ENCODE measurements at places on chromosomes 5 and 9.

GRCh38 chr9:36748322-36748899 lies 175.7 kb downstream of the MELK start:
- DNase-seq = no peak

GRCh38 chr9:89304020-89304833 lies 6.8 kb upstream of the CKS2 start:
- DNase-seq = no peak

DNA sequence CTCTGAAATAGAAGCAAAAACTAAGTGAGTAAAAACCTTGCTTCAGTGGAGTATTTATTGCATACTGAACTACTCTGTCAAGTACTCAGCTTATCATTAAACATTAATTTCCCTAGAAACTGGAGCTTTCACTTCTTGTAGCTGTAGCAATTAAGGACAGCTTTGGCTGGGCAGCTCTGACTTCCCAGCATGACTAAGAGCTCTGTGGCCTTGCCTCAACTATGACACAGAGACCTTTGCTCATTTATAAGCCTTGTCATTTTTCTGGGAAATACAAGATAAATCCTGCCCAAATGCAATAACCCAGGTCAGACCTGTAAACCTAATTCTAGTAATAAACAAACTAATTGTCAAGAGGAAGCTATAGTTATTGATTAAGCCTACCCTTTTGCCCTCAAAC lies 65.4 kb upstream of the STK32A start:
- no peak for DNase-seq

DNA sequence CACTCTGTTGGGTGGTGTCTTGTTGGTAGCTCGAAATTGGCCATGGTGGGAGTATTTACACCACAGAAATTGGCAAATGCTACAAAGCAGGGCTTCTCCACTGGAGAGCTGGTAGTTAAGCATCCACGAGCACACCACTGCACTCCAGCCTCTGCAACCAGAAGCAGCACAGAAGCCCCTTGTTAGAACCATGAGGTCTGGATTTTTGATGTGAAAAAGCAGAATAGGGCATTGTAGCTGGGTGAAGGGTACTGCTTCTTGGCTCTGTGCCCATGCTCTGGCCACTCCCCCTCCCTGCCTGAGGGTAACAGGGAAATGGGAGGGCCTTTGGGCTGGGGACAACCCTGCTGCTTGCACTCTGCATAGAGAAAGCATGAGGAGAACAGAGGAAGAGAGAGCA lies 81.2 kb upstream of the UBTD2 start:
- DNase-seq = no peak

DNA sequence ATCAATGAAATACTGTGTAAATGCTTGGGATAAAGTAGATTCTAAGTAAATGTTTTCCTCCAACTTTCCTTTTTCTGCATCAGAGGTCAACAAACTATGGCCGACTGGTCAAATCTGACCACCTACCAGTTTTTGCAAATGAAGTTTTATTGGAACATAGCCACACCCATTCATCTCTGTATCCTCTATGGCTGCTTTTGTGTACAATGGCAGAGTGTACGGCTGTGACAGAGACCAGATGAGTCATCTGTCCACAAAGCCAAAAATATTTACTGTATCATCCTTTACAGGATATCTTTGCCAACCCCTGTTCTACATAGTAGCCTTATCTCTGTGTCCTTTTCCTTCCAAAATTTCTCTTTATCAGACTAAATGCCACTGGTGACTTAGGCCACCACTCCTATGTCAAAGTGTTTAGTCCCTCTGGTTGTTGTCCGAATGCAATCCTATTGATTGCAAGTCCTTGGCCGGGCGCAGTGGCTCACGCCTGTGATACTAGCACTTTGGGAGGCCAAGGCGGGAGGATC lies 218.4 kb upstream of the KLF4 start:
- DNase-seq = no peak

- no peak for DNase-seq
Observed at GRCh38 chr9:92561374-92562330, 25.9 kb upstream of the ECM2 start.

DNA sequence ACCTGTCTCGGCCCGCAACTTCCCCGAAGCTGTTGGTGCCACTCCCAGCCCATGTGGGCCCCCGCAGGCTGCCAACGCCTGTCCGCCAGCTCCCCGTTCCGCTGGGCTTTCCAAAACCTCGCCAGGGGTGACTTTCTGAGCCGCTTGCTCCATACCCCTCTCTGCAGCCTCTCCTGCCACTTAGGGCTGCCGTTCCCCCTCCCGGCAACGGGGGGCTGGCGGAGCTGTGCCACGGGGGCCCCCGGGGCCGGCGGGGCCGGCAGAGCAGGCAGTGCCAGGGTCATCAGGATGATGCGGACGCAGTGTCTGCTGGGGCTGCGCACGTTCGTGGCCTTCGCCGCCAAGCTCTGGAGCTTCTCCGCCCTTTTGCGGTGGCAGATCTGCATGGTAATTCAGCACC lies 40.8 kb downstream of the FCHO2 start:
- DNase-seq = no peak

DNA sequence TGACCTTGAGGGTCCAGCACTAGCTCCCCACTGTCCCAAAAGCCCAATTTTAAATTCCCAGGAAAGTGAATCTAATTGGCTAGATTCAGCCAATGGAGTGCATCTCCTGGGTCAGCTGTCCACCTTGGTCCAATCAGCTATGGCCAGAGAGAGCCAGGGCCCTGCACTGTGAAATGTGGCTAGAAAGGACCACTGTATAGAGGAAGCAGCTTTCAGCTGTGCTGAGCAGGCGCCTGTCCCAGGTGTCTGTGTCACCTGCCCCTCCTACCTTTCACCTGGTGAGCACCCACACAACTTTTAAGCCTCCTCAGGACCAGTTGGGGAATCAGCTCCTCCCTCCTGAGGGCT lies 186.2 kb downstream of the DRD1 start:
- no peak for DNase-seq

DNA sequence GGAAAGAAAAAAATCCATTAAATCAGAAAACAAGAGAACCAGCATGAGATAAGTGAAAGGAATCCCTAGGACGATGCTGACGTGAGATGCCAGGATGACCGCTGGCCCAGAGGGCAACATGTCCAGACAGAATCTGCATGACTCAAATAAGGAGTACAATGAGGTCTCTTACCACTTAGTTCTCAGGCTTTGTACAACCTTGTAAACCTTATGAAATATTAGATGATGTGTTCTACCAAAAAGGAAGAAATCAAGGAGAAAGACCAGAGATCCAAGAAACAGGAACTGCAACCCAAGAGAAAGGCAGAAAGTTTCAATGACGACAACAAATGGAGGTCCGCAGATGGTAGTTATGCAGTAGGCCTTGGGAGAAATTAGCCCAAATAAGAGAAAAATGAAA lies 2.8 kb upstream of the GPR150 start:
- DNase-seq = no peak

- DNase-seq = no peak
Observed at GRCh38 chr5:159058716-159059636, 40.7 kb downstream of the EBF1 start.

- no peak for DNase-seq
Observed at GRCh38 chr5:74738406-74738805, 28.5 kb downstream of the GFM2 start.

DNA sequence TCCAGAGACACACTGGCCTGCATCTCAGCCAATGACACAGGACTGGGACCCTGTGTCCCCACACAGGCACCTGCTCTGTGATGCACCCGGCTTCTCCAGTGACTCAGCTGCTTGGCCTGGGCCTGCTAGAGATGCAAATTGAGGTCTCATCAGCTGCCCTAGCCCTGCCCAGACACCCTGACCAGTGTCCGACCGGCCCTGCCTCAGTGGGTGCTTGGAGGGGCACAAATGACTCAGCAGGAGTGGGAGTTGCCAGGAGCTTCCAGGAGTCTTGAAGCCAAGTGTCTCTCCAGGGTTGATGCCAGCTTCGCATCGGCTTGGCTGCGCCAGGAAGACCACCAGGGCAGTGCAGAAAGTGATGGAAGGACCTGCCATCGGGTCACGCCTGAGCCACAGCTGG lies 148.2 kb downstream of the ICE1 start:
- no peak for DNase-seq

DNA sequence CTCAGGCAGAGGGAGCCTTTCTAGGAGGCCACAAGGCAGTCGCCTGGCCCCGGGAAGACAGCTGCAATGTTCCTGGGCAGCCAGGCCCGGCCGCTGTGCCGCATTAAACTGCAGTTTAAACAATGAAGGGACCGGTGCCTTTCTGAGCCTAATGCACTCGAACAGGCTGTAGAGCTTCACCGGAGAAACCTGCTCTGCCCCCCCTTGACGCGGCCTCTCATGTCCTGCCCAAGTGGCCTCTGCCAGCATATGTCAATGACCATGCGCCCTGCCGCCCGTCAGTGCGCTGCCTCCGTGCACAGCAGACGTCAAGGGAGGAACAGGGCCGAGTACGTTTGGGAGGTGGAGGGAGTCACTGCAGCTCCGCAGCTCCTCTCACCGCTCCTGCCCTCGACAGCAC lies 38.4 kb upstream of the BARHL1 start:
- no peak for DNase-seq

GRCh38 chr5:54772684-54773083 lies 212.7 kb downstream of the ESM1 start:
- no peak for DNase-seq

GRCh38 chr5:16740066-16740810 lies 123.4 kb upstream of the RETREG1 start:
- DNase-seq = no peak

DNA sequence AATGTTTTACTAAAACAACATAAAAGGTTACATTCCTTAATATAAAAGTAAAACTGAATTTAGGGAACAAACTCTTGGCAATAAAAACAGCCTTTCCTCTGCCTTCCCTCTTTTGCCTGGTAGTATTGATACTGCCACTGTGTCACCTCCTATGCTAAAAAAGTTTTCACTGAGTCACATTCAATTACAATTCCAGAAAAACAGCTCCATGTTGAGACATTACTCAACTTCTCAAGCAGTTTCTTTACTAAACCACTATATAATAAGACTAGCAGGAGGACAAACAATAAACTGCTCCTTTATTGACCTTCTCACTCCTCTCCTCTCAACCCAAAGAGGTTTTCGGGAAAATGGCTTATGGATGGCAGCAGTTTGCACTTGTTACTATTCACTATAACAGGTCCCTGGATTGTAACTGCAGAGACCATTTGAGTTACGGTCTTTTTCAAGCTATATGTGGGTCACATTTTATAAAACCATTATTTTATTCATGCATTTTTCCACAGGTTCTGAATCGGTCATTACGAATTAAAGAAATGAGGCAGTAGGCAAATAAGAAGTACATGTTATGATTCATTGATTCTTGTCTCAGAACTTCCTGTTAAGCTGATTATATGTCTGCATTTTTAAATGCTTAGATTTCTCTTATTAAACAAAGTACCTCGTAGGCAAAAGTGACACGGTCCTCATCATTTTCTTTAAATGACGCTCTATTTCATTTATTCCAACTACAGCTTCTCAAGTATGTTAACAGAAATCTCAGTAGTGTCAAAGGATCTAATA lies 2.1 kb downstream of the ZDHHC21 start:
- DNase-seq = no peak

DNA sequence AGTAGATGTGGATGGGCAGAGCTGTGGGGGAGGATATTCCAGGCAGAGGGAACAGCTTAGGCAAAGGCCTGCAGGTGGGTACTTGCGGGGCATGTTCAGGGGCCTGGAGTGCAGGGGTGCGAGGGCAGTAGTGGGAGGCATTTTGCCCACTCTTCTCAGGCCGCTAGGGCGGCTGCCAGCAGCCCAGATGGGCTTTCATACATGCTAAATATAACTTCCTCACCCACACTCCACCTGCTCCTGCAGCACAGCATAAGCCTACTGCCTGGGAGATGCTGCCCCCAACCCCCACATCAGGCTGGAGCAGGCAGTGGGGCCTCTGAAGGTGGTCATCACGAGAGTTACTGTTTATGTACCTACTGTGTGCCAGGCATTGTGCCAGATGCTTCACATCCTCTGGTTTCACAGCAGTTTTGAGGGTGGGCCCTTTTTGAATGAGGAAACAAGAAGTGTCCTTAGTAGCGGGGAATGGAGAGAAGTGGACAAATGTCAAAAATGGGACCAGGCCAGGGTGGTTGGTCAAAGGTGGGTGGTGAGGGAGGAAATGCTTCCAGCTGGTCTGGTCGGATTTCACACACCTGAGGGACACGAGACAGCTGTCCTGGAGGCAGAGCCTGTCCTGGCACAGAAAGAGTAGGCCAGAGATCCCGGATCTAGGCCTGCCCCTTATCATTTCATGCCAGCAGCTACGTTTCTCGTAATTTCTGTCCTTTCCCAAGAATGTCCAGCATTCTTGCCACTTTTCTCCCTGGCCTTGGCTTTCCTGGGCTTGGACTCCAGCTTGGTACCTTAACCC lies 12.1 kb downstream of the RGS14 start:
- DNase-seq = no peak

GRCh38 chr5:93726595-93726994 lies 14.8 kb downstream of the POU5F2 start:
- DNase-seq = no peak

DNA sequence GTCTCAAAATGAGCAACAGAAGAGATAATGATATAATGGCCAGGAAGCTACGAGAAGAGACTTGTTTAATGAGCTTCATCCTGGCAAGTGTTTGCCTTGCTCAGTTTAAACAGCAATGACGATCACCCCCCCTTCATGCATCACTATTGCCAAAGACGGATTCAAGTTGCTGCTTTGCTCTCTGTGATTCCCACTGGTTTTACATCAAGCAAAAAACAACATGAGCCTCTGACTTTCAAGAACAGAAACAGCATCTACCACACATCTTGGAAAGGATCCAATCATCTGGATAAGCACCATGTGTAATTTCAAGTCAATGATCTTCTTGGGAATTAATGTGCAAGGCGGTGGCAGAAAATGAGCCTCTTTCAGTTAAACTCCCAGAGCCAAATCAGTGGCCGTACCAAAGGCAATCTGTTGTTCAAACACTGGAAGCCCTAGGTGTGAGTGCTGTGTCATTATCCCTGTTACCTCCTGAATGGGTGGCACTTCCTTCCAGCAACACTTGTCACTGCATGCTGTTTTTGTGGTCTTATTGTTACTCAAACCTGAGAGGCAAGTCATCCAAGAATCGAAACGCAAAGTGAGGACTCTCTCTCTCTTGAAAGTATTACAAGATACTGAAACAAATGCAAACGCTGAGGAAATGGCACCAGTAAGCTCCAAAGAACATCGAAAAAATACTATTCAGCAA lies 72.8 kb downstream of the MED27 start:
- no peak for DNase-seq

GRCh38 chr5:176387384-176387925 lies 943 bp downstream of the NOP16 start:
- DNase-seq = no peak

DNA sequence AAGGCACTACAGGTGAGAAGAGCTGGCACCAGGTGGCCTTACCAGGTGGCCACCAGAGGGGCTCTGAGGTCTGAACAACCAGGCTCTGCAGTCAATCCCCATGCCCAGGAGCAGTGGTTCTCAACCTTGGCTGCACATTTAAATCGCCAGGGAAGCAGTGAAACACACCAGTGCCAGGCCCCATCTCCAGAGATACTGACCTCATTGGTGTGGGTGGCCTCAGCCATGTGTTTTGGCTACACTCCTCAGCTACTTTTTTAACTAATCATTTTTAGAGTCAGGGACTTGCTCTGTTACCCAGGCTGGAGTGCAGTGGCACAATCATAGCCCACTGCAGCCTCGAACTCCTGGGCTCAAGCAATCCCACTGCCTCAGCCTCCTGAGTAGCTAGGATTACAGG lies 56.0 kb downstream of the GABBR2 start:
- DNase-seq = no peak

- no peak for DNase-seq
Observed at GRCh38 chr5:37417347-37417746, 38.2 kb downstream of the WDR70 start.

Measured in activated CD4-positive, alpha-beta T cell treated with anti-CD3 and anti-CD28 coated beads, Interleukin-2, amount 50 U/mL, for 4 hours (primary cell).